ENCODE measurements at places on chromosomes 12 and 14.

GRCh38 chr12:103848143-103848542 is 7.1 kb upstream of the NT5DC3 start:
- DNase-seq = no peak

DNA sequence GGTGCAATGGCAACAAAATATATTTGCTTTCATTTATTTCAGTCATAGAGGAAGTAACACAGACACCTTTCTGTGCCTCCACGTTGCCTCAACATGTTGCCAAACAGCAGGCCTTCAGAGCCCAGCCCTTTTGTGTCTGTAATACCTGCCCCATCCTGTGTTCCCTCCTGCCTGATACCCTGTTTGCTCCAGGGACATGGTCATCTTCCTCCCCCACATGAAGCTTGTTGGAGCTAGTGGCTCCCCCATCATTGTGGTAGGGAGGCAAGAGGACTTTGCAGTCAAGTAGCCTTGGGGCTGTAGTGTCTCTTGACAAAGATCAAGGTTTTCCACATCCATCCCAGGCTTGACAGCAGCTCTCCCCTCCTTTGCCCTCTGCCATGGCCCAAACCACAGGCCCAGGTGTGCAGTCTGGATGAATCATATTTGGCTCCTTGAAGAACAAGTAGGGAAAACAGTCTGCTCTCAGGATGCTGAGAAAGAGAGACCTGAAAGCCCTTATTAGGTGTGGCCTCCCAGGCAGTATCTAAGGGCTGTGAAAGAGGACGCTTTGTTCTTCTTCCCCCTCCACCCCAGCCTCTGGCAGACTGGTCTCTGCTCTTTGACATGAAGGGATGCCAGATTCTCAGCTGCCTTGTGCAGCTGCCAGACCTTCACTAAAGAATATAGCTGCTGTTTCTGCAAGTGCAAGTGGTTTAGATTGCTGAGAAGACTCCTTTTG is 329.0 kb downstream of the C12orf75 start:
- no peak for DNase-seq

- DNase-seq = no peak
Observed at GRCh38 chr14:46717211-46717610, 65.6 kb upstream of the RPL10L start.

DNA sequence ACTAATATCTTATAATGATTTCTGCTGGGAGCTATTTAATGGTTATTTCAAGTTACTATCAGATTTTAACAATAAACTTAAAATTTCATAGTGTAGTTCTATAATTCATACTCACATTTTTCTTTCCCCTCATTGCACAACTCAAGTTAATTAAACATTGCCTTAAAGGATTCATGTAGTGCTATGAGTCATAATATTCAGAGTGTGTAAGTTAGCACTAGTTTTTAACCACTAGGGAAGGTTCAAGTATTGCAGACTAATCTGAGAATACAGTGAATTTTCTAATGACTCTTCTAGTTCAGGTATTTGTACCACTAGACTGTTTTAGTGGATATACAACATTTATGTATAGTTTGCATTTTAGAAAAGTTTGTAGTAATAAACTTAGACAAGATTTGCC is 49.9 kb downstream of the FOXA1 start:
- DNase-seq = no peak

- DNase-seq = no peak
Observed at GRCh38 chr12:93440043-93440835, 1.5 kb downstream of the UBE2N start.

- DNase-seq = no peak
Observed at GRCh38 chr14:33120341-33120740, 181.7 kb downstream of the NPAS3 start.

GRCh38 chr14:21001218-21001617 is 2.1 kb downstream of the SLC39A2 start:
- no peak for DNase-seq

- DNase-seq = no peak
Observed at GRCh38 chr12:29889737-29890136, 106.0 kb upstream of the TMTC1 start.

DNA sequence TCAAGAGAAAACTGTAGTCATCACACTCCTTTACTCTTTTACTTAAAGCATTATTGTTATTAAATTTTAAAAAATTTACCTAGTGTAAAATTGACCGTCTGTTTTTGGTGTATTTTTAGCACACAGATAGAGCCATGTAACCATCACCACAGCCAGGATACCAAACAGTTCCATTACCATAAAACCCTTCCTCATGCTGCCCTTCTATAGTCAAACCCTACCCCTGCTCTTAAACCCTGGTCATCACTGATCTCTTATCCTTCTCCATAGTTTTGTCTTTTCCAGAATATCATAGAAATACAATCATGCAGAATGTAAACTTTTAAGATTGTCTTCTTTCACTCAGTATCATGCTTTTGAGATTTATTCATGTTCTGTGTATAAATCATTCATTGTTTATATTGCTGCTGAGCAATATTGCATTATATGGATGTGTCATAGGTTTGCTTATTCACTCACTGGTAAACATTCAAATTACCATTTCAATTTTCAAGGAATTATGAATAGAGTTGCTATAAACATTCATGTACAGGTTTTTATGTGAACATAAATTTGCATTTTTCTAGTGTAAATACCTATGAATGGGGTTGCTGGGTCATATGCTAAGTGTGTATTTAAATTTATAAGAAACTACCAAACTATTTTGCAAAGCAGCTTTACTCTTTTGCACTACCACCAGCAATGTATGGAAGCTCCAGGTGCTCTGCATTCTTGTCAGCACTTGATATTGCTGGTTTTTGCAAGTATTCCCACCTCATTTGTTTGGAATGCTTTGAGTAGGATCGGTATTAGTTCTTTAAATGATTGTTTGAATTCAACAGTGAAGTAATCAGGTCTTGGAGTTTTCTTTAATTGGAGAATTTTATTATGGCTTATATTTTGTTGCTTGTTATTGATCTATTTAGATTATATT is 125.5 kb downstream of the LMNTD1 start:
- no peak for DNase-seq

- no peak for DNase-seq
Observed at GRCh38 chr12:93778306-93778705, 101.1 kb downstream of the CRADD start.

GRCh38 chr12:44618946-44619345 is 257.2 kb downstream of the NELL2 start:
- DNase-seq = no peak

- no peak for DNase-seq
Observed at GRCh38 chr12:78004249-78005093, 173.8 kb downstream of the NAV3 start.

DNA sequence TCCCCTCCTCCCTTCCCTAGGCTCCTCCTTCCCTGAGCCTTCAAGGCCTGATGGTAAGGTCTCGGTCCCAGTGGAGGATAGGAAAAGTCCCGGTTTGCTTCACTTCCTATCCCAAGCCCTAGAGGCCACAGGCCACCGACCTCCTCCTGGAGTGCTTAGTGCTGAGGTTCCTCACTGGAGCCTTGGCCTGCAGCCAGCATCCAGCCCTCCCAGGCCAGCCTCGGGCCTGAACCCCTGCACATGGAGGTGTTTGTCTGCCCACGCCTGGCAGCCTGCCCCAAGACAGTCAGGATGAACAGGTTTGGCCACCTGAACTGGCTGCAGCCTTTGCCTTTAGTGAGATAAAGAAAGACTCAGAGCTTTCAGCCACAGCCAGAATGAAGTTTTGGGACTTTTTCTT is 15.8 kb upstream of the KRT7 start:
- DNase-seq = no peak

- DNase-seq = no peak
Observed at GRCh38 chr14:74312161-74312560, 9.4 kb upstream of the ABCD4 start.

- no peak for DNase-seq
Observed at GRCh38 chr14:52043690-52044089, 25.2 kb downstream of the NID2 start.

GRCh38 chr14:63564318-63564717 is 21.1 kb upstream of the PPP2R5E start:
- DNase-seq = no peak

DNA sequence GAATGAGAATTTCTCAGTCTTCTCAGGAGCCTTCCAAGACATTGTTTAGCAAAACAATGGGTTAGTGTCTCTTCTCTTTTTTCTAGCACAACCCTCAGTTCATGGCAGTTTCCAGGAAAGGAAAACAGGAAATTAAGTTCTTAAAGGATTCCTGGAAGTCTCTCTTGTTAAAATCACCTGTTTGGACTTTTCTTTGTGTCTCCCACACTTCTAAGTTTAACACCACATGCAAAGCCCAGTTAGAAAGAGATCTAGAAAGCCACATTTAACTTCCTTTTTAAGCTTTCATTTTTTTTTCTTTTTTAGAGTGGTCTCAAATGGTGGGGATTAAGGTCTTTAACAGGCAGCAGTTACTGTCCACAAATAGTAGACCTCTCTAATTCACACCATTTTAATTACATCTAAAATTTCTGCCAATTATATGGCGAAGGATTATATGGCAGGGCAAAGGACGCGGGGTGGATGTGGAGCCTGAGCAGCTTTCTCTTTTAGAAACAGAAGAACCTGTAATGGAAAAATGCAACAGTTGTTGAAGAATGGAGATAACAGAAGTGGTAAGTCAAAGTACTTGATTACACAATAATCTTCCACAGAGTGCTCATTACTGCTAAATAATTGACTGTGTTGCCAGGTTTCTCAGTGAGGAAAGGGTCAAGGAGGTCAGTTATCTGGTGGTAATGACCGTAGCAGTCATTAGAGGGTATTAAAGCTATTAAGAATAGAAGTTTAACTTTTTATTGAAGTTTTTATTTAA is 298.6 kb downstream of the AKAP6 start:
- no peak for DNase-seq

GRCh38 chr12:71948390-71948789 is 9.7 kb downstream of the TPH2 start:
- no peak for DNase-seq

DNA sequence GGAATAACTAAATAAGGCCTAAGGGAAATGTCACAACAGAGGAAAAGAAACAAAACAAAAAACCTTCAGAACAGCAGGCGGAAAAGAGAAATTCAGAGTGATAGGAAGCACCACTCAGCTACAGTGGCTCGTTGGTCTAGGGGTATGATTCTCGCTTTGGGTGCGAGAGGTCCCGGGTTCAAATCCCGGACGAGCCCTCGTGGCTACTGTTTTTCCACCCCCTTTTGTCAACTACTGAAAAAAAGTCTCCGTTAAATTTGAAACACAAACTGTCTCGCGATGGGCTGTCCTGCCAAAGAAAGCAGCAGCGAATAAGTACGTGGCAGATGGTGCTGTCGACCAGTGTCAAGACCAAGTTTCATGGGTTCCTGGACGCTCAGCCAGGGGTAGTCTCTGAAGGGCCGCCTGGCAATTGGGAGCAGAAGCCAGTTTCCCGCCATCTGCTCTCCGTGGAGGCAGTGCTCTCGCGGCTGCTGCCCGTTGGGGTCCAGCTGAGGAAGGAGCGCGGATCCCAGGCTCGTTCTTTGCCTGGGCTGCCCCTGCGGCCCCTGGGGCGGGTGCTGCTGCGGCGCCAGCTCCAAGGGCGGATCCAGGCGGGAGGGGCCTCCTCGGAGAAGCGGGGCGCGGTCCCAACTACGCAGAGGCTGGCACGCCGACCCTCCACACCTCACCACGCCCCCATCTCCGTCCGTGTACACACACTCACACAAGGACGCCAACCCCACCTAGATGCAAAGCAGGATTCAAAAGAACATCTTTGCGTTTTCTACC is at the start of gene RNASE4:
Gene RNASE4, plus strand, starts transcription at position 670 of the 771 bp plus-strand sequence. CDS start 14,812 bp downstream, outside the sequence.
- DNase-seq = peak; percentile 26

- no peak for DNase-seq
Observed at GRCh38 chr14:72573725-72574417, 320.0 kb downstream of the DPF3 start.

DNA sequence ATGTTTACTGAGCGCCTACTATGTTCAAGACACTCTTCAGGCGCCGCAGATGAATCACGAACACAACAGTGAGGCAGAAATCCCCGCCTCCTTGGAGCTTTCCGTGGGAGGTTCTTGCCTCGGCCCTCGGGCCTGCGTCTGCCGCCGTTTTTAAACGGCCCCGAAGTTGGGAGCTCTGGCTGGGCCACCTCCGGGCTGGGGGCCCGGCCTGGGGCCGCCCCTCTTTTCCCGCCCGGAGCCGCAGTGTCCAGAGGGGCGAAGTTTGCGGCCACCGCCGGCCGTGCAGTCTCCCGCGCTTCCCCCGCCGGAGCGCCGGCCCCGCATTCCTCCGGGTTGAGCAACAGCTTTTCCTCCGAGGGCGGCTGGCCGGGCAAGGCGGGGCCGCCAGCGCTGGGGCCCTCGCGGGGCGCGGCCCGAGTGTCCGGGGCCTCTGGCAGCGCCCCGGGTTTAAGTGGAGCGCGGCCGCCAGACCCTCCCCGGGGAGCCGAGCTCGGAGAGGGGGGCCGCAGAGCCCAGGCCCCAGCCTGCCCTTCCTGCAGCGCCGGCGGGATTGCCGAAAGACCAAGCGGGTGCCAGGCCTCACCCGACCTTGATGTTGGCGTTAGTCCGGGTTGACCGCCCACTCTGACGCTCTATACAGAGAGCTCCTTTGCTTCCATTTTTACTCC is 18.7 kb upstream of the CTDSP2 start:
- DNase-seq = no peak

DNA sequence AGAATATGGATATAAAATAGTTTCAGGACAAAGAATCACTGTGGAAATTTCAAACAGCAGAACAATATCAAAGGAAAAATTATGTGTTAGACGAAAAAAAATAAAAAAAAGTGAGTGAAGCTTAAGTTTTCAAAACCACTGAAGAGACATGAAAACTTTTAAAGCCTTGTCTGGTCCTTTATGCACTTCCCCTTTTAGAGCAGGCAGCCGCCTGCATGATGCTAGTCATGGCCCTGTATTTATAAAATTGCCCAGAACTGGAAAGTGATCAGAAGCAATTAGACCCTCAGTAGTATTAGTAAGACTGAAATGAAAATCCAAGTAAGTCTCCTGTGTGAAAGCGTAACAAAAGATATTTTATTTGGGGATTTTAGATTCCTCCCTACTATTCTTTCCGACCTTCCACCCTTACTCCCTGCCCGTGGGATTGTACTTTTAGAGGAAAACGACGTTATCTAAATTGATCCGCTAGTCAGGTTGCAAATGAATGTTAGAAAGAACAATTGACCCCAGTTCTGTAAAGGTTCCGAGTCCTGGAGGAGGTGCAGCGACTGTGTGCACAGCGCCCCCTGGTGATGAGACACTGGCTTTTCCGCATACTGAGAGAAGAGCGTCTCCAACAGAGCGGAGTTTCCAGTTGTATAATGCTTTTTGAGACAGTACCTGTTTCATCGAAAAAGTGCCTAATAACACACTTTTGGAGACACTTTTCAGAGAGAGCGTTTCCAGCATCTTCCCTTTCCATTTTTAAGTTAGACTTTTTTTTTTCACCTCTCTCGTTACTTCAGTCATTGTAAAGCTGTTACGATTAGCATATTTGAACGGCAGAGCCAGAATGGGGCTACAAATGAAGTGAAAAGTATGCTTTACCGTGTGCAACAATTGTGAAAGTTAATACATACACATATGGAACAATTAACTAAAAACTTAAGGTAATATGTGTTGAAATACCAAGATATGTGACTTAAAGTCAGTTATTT is 12.4 kb downstream of the MGST1 start:
- DNase-seq = no peak

All from esophagus squamous epithelium (tissue), 5 donors.